ENCODE measurements at places on chromosomes 3 and 15. TPM values are rescaled to one million over a fixed set of nuclear protein-coding genes. Genes with fewer than 3 reads are reported as not detected.

The P3H2 gene
- total RNA-seq, result 21.9 TPM

The PLSCR4 gene
- total RNA-seq, result 18.9 TPM

The LRTM1 gene
- total RNA-seq, result not detected

The CHCHD4 gene
- total RNA-seq, result 6.1 TPM

The ALG3 gene
- 36.8 TPM for total RNA-seq

The GP5 gene
- total RNA-seq, result not detected

The GOLGA6L7 gene
- not detected for total RNA-seq

The APBA2 gene
- 26.4 TPM for total RNA-seq

The ACP3 gene
- total RNA-seq, result not detected

The AMIGO3 gene
- total RNA-seq, result 0.35 TPM

The POTEB gene
- total RNA-seq, result not detected

The PRR23E gene
- total RNA-seq, result not detected

The ZPLD1 gene
- total RNA-seq, result not detected

The SENP8 gene
- total RNA-seq, result 4.0 TPM

The PLA2G4D gene
- not detected for total RNA-seq

The C3orf85 gene
- not detected for total RNA-seq

The PLA2G4E gene
- total RNA-seq, result not detected

The ACAN gene
- total RNA-seq, result 171 TPM
